Lung (tissue), 17 donors: ENCODE measurements at places on chromosomes 4 and X. TPM values are rescaled to one million over a fixed set of nuclear protein-coding genes. Genes with fewer than 3 reads are reported as not detected.
A peak's percentile ranks its signal among the peaks of the same experiment; 100 is the strongest.

CABS1 gene
- not detected for polyA plus RNA-seq

GRCh38 chr4:16641971-16642370, 256.5 kb downstream of the LDB2 start:
- H3K4me1 ChIP-seq, result no peaks in the 10 kb centered on the region
- DNase-seq, result peak; percentile 36
- no peak overlapping the region for H3K27ac ChIP-seq
- no peak overlapping the region for H3K4me3 ChIP-seq
- H3K27me3 ChIP-seq, result no peaks in the 10 kb centered on the region

- peak; percentile 57 for DNase-seq
- H3K4me1 ChIP-seq, result peaks cover 4% of the 10 kb centered on the region
- H3K27me3 ChIP-seq, result no peaks in the 10 kb centered on the region
- no peaks in the 10 kb centered on the region for H3K36me3 ChIP-seq
- H3K4me3 ChIP-seq, result no peak overlapping the region
Observed at GRCh38 chr4:125758438-125758837, 443.7 kb downstream of the FAT4 start.

GRCh38 chr4:172842779-172843178, 325.8 kb upstream of the GALNT7 start:
- no peak overlapping the region for H3K27ac ChIP-seq
- no peaks in the 10 kb centered on the region for H3K4me1 ChIP-seq
- H3K27me3 ChIP-seq, result no peaks in the 10 kb centered on the region
- no peak for DNase-seq
- no peak overlapping the region for H3K4me3 ChIP-seq
- no peaks in the 10 kb centered on the region for H3K36me3 ChIP-seq

VCX gene
- polyA plus RNA-seq, result not detected

AP1AR gene
- 12.8 TPM for polyA plus RNA-seq

NMU gene
- polyA plus RNA-seq, result 1.1 TPM

GPC3 gene
- polyA plus RNA-seq, result 48.8 TPM

RAI2 gene
- polyA plus RNA-seq, result 11.5 TPM

DNA sequence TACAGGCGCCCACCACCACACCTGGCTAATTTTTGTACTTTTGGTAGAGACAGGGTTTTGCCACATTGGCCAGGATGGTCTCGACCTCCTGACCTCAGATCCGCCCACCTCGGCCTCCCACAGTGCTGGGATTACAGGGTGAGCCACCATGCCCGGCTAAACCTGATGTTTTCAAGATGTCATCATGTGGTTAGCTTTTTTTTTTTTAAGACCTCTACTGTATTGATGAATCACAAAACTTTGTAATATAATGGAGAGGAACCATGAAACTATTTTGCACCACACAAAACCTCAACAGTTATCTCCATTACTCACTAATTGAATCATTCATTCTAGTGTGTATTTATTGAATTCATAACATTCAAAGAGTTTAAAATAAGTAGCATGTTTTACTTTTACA, 94.7 kb upstream of the NEIL3 start:
- no peaks in the 10 kb centered on the region for H3K36me3 ChIP-seq
- H3K4me1 ChIP-seq, result no peaks in the 10 kb centered on the region
- H3K27me3 ChIP-seq, result no peaks in the 10 kb centered on the region
- no peak overlapping the region for H3K27ac ChIP-seq
- no peak overlapping the region for H3K4me3 ChIP-seq
- no peak for DNase-seq

DNA sequence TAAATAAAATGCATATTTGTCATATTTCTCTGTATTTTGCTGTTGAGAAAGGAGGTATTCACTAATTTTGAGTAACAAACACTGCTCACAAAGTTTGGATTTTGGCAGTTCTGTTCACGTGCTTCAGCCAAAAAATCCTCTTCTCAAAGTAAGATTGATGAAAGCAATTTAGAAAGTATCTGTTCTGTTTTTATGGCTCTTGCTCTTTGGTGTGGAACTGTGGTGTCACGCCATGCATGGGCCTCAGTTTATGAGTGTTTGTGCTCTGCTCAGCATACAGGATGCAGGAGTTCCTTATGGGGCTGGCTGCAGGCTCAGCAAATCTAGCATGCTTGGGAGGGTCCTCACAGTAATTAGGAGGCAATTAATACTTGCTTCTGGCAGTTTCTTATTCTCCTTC, 3.3 kb downstream of the HTT start:
- no peak overlapping the region for H3K4me3 ChIP-seq
- peaks cover 8% of the 10 kb centered on the region for H3K4me1 ChIP-seq
- no peaks in the 10 kb centered on the region for H3K27me3 ChIP-seq
- DNase-seq, result no peak

GRCh38 chr4:67880866-67881610, 2.8 kb downstream of the TMPRSS11D start:
- DNase-seq, result no peak
- H3K4me3 ChIP-seq, result no peak overlapping the region
- no peaks in the 10 kb centered on the region for H3K36me3 ChIP-seq
- no peak overlapping the region for H3K27ac ChIP-seq
- H3K27me3 ChIP-seq, result no peaks in the 10 kb centered on the region

DNA sequence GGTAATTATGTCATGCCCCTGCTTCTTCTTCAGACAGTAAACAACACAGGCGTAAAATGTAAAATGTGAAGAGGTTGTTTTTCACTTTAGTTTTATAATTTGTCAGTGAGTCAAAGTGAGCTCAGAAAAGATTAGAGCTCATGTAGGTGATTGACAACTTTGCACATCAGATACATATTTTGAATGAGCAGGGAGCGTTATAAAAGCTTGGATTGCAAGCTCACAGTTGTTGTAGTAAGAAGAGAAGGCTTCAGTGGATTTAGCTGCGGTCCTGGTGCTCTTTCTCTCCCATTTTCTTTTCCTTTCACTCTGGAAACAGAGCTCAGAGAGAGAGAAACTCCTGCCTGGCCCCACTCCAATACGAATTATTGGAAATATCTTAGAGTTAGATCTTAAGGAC, 26.4 kb downstream of the MTMR1 start:
- H3K27ac ChIP-seq, result no peak overlapping the region
- H3K36me3 ChIP-seq, result no peaks in the 10 kb centered on the region
- DNase-seq, result no peak
- peaks cover 5% of the 10 kb centered on the region for H3K27me3 ChIP-seq

GRCh38 chr4:104868958-104869357, 277.7 kb upstream of the TET2 start:
- H3K27me3 ChIP-seq, result no peaks in the 10 kb centered on the region
- no peaks in the 10 kb centered on the region for H3K36me3 ChIP-seq
- H3K4me1 ChIP-seq, result no peaks in the 10 kb centered on the region
- no peak overlapping the region for H3K27ac ChIP-seq

CSAG1 gene
- not detected for polyA plus RNA-seq

GRCh38 chrX:64150775-64151174, 54.7 kb downstream of the AMER1 start:
- no peak for DNase-seq
- H3K4me1 ChIP-seq, result no peaks in the 10 kb centered on the region
- no peaks in the 10 kb centered on the region for H3K27me3 ChIP-seq
- H3K27ac ChIP-seq, result no peak overlapping the region
- no peaks in the 10 kb centered on the region for H3K36me3 ChIP-seq
- no peak overlapping the region for H3K4me3 ChIP-seq

SSR4 gene
- polyA plus RNA-seq, result 721 TPM

DNA sequence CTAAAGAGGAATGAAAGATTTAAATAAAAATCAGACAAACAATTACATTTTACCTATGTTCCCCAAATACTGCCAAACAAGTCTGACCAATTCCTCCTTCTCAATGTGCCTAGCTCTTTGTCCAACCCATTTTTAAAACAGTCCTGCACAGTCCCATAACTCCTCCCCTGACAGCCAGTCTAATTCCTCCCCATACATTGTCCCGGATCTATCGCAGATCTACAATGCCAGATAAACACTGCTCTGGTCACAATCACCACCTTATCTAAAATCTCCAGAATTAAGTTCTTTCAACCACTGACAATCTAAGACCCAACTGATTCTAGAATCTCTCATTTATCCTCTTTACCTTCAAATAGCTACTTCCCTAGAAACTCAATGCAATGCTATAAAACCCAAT, 176.0 kb downstream of the APBB2 start:
- no peak overlapping the region for H3K4me3 ChIP-seq
- no peaks in the 10 kb centered on the region for H3K27me3 ChIP-seq
- peaks cover 2% of the 10 kb centered on the region for H3K36me3 ChIP-seq
- no peak overlapping the region for H3K27ac ChIP-seq
- no peak for DNase-seq
- no peaks in the 10 kb centered on the region for H3K4me1 ChIP-seq

DNA sequence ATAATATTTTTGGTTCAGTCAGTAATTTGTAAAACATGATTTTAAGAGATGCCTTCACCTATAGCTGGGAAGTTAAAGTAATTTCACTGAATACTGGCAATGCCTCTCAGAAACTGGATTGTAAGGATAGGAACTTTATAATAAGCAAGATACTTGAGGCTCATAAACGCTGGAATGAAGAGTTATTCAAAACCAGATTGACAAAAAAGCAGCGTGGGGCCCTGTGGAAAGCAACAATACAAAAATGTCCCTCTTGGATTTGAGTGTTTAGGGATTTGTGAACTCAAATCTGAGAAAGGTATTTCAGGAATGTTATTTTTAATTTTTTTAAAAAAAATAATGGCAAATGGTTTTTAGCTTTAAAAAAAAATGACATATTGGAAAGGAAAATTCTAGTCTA, 94.6 kb downstream of the ANK2 start:
- H3K4me3 ChIP-seq, result no peak overlapping the region
- H3K27me3 ChIP-seq, result no peaks in the 10 kb centered on the region
- peaks cover 7% of the 10 kb centered on the region for H3K4me1 ChIP-seq
- H3K27ac ChIP-seq, result no peak overlapping the region
- no peaks in the 10 kb centered on the region for H3K36me3 ChIP-seq

GRCh38 chr4:79820427-79820826, 252.6 kb downstream of the ANTXR2 start:
- no peaks in the 10 kb centered on the region for H3K27me3 ChIP-seq
- no peak for DNase-seq
- H3K4me3 ChIP-seq, result no peak overlapping the region
- H3K27ac ChIP-seq, result no peak overlapping the region
- H3K36me3 ChIP-seq, result no peaks in the 10 kb centered on the region

- H3K27ac ChIP-seq, result no peak overlapping the region
- H3K4me1 ChIP-seq, result peaks cover 3% of the 10 kb centered on the region
- peaks cover 26% of the 10 kb centered on the region for H3K27me3 ChIP-seq
- H3K4me3 ChIP-seq, result no peak overlapping the region
Observed at GRCh38 chr4:6385288-6385687, 87.1 kb downstream of the PPP2R2C start.

SPANXC gene
- polyA plus RNA-seq, result not detected

DNA sequence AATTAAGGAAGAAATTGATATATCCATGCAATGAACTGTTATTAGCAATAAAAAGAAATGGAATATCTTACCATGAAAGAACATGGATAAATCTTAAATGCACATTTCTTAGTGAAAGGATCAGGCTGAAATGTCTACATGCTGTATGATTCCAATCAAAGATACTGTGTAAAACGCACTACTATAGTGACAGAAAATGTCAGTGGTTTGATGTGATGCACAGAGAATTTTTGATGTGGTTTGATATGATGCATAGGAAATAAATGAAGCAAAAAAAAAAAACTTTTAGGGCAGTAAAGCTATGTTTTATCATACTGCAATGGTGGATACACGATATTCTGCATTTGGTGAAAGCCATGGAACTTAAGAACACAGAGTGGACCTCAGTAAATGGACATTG, 547.6 kb downstream of the GABRG1 start:
- H3K4me1 ChIP-seq, result no peaks in the 10 kb centered on the region
- H3K27me3 ChIP-seq, result no peaks in the 10 kb centered on the region
- DNase-seq, result no peak
- H3K27ac ChIP-seq, result no peak overlapping the region
- no peaks in the 10 kb centered on the region for H3K36me3 ChIP-seq

ING2 gene
- polyA plus RNA-seq, result 8.5 TPM

DNA sequence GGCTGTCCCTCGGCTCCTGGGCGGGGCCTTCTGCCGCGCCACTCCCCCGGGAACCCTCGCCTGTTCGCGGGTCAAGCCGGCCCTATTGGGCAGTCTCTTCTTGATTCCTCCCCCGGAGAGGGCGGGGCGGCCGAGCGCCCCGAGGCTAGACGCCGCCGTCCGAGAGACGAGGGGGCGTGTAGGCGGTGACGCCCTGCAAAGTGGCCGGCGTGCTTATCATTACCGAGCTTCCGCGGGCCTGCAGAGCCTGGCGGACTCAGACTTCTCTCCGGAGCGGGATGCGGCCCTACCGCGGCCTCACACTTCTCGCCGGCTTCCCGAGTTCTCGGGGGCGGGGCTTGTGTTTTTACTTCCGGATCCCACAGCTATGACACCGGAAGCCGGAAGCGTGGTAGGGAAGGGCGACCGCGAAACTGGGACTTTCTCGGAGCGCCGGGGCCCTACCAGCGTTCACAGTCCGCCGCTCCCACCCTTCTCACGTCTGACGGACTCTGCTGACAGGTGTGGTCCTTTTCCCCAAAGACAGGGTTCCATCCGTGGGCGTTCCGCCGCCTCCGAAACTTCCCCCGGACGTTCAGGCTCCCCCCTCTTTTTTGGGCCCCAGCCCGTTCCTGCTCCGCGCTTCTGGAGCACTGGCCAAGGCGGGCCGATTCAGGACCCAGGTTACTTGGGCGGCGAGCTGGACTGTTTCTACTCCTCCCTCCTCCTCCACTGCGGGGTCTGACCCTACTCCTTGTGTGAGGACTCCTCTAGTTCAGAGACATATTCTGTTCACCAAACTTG, at the start of gene IKBKG:
TSS of gene IKBKG (plus strand) at position 376 of the 783 bp plus-strand sequence. CDS start 4,383 bp downstream, outside the sequence.
- peaks cover 3% of the 10 kb centered on the region for H3K36me3 ChIP-seq
- H3K27me3 ChIP-seq, result no peaks in the 10 kb centered on the region
- H3K4me1 ChIP-seq, result no peaks in the 10 kb centered on the region
- H3K27ac ChIP-seq, result peak within 1 kb of the TSS; percentile 93
- H3K4me3 ChIP-seq, result peak within 1 kb of the TSS; percentile 79

MAGEA4 gene
- not detected for polyA plus RNA-seq

- no peaks in the 10 kb centered on the region for H3K4me1 ChIP-seq
- no peak overlapping the region for H3K27ac ChIP-seq
- no peak overlapping the region for H3K4me3 ChIP-seq
- no peaks in the 10 kb centered on the region for H3K27me3 ChIP-seq
- no peak for DNase-seq
- H3K36me3 ChIP-seq, result no peaks in the 10 kb centered on the region
Observed at GRCh38 chr4:7105276-7105675, 37.4 kb upstream of the GRPEL1 start.

GRCh38 chr4:116705466-116705865, 379.9 kb downstream of the TRAM1L1 start:
- H3K4me3 ChIP-seq, result no peak overlapping the region
- no peaks in the 10 kb centered on the region for H3K27me3 ChIP-seq
- H3K36me3 ChIP-seq, result no peaks in the 10 kb centered on the region
- DNase-seq, result no peak
- H3K27ac ChIP-seq, result no peak overlapping the region

GRCh38 chrX:802846-803245, 172.3 kb downstream of the SHOX start:
- no peaks in the 10 kb centered on the region for H3K27me3 ChIP-seq
- no peaks in the 10 kb centered on the region for H3K4me1 ChIP-seq
- H3K27ac ChIP-seq, result no peak overlapping the region
- H3K36me3 ChIP-seq, result no peaks in the 10 kb centered on the region

GRIPAP1 gene
- 30.3 TPM for polyA plus RNA-seq
